ENCODE measurements at places on chromosomes 2 and 18. TPM values are rescaled to one million over a fixed set of nuclear protein-coding genes. Genes with fewer than 3 reads are reported as not detected.

The ARHGAP28 gene
- total RNA-seq: 0.85 TPM

The GPAT2 gene
- 9.4 TPM for total RNA-seq

The IL18RAP gene
- total RNA-seq: 0.11 TPM

The ST6GAL2 gene
- total RNA-seq: 55.5 TPM

The SCN7A gene
- 2.9 TPM for total RNA-seq

The DNAJC5G gene
- total RNA-seq: not detected
